Fibroblast of lung (primary cell): ENCODE measurements at places on chromosomes 13 and 19.

DNA sequence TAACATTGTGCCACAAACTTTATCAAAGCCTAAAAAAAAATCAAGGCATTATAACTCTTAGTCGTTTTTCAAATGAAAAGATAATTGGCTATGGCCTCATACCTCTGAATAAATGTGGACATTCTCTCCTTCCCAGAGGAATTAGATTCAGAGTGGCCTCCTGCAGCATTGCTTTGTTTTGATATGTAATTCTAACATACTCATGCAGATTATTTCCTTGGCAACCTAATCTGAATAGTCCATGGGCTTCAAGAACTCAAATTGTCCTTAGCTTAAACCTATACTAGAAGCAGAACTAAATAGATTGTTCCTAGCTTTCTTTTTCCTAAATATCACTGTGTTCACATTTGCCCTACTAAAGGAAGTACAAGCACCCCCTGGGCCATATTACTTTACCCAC is 1146.9 kb downstream of the OLFM4 start:
- no peak for DNase-seq

DNA sequence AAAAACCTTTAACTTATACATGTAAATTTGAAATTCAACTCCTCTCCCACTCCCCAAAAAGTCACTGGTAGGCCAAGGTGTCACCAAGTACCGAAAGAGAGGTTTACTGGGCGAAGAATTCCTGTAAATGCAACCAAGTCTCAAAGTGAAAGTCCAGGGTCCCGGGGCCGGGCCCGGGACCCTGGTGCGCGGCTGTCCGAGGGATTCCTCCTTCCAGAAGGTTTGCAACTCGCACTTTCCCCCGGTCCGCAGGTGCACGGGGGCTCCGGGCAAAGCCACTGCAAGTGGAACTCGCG is 1.1 kb downstream of the STK24 start:
- DNase-seq = no peak

- no peak for DNase-seq
These were observed 423.7 kb upstream of the TSHZ3 start for GRCh38 chr19:31772915-31773314.

DNA sequence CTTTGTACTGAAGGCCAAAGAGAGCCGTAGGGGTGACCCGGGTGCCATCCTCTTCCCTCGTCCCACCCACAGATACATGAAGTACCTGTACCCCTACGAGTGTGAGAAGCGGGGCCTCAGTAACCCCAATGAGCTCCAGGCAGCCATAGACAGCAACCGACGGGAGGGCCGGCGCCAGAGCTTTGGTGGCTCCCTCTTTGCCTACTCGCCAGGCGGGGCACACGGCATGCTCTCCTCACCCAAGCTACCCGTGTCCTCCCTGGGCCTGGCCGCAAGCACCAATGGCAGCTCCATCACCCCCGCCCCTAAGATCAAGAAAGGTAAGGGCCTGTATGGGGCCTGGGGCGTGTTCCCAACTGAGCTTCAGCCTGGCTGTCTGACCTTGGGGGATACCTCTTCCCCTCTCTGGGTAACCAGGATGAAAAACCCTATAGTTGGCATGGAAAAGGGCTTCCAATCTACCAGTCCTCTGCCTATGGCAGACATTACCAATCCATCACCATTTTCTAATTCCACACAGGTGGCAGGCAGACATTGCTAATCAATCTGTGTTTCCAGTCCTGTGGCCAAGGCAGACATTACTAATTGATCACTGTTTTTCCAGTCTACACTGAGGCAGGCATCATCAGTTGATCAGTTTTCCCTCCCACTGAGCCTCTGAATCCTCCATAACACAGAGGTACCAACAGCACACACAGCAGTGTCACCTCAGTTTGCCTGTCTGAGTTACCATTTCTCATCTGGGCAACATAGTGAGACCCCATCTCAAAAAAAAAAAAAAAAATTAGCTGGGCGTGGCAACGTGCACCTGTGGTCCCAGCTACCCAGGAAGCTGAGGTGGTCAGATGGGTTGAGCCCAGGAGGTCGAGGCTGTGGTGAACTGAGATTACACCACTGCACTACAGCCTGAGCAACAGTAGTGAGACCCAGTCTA is 19.1 kb upstream of the WDR18 start:
- DNase-seq = peak; percentile 38

DNA sequence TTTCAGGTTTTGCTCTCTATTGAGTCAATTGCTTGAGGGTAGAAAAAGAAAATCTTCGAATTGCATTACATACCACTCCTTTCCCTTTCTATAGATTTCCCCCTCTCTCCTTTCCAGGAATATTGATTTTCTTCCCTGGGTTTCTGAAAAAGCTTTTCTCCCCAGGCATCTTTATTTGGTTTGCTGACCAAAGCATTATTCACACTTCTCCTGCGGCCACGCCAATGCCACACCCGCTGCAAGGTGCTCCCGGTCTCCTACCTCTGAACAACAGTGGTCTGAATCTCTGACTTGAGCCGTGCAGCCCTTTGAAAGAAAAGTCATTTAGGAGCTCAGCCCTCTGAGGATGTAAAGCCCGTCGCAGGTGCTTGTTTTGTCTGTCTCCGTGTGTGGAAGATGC is 350.9 kb upstream of the TMTC4 start:
- no peak for DNase-seq

GRCh38 chr13:25616674-25617073 is 244.9 kb downstream of the ATP8A2 start:
- DNase-seq = no peak

- no peak for DNase-seq
These were observed 800 bp downstream of the ELL start for GRCh38 chr19:18520848-18521691.

DNA sequence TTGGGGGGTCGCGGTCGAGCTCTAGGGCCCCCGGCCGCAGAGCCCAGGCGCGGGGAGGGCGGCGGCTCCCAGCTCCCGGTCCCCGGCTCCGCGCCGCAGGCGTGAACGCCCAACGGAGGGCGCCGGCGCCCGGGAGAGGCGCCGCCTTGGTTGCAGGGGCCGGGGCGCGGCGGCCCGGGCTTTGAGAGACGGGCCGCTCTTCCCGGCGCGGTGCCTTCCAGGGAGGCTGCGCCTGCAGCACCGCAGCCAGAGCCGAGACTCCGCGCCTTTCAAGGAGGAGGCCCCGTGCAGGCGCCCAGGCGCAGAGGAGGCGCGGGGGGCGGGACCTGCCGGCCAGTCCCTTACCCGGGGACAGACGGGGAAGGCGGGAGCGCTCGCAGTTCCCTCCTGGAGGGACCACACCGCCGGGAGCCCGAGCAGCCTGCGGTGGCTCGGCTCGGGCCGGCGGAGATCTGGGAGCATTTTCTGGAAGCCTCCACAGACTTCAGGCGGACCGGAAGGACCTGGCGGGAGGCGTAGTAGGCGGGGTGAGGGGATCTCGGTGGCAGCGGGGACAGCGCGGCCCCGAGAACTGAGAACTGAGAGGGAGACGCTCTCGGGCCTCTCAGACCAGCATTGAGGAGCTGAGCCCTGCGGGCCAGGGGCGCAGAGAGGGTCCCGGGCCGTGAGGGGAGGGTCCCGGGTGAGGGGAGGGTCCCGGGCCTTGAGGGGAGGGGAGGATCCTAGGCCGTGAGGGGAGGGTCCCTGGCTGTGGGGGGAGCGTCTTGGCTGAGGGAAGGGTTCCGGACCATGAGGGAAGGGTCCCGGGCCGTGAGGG is 25.5 kb upstream of the MCF2L start:
- DNase-seq = peak; percentile 23

GRCh38 chr19:7665076-7665475 is 3.8 kb upstream of the RETN start:
- no peak for DNase-seq

DNA sequence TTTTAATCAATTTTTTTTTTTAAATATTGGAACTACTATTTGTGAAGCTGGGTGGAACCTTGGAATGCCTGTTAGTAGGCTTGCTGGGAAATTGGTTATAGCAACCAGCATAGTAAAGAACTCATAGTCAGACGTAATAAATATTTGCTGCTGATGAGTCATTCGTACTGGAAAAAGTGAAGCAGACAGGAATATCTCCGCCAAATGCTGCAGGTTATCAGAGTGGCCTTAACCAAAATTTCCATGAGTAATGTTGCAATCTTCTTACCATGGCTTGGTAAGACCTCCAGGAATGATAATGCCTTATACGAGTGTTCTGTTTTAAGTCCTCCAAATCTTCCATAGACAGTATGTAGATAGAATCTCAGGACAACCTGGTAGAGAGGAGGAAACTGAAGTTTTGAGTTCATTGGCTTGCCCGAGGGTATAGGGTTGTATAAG is 34.2 kb downstream of the MBNL2 start:
- DNase-seq = peak; percentile 91

GRCh38 chr13:48575031-48575430 is 42.2 kb upstream of the RCBTB2 start:
- no peak for DNase-seq

- peak; percentile 100 for DNase-seq
These were observed 6.6 kb upstream of the BCL3 start for GRCh38 chr19:44741841-44742329.

GRCh38 chr19:33552928-33553279 is 31.3 kb upstream of the PEPD start:
- no peak for DNase-seq

DNA sequence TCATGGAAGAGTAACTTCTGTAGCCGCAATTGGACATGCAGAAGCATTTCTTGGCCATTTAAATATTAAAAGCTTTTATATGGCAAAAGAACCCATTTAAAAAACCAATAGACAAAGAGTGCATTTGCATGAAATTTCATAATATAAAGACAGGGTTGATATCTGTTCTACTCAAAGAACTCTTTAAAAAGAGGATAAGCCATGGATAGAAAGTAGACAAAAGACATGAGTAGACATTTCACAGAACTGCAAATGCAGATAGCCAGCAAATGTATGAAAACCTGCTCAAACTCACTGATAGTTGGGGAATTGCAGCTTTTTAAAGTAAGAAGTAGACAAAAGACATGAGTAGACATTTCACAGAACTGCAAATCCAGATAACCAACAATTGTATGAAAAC is 218.1 kb downstream of the SHISA2 start:
- DNase-seq = no peak

- DNase-seq = no peak
These were observed 11.8 kb downstream of the USPL1 start for GRCh38 chr13:30629527-30629926.

- no peak for DNase-seq
These were observed 65.3 kb downstream of the DCT start for GRCh38 chr13:94414141-94414540.

DNA sequence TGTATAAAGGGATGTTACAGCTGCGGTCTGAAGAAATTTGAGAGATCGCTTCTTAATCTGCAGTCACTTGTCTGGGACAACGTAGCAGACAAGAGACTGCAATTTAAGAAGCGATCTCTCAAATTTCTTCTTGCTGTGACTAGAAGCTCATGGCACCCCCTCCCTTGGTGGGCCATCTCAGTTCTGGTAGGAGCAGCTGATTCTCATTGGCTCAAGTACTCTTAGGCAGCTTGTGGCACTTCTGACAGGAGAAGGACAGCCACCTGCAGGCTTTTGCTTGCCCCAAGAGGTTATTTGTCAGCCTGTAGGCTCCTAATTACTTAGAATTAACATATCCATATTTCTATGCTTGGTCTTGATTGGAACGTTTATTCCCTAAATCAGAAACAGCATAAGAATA is 503.0 kb downstream of the DCT start:
- DNase-seq = no peak

DNA sequence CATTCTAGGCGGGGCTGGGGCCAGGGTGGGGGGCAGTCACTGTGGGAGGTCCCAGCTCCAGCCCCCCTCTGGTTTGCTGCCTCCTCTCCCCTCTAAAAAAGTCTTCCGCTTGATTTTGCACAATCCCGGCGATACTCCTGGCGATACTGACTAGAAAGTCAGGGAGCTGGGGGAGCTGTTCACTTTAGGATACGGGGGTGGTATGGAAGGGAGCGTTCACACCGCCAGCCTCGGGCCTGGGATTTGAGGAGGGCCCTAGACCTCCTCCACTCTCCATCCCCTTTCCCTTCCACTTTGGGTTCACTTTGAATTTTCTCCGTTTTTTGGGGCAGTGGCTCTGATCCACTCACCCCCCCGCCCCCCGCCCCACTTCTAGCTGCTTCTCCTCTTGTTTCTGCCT is 35.0 kb downstream of the KEAP1 start:
- no peak for DNase-seq

DNA sequence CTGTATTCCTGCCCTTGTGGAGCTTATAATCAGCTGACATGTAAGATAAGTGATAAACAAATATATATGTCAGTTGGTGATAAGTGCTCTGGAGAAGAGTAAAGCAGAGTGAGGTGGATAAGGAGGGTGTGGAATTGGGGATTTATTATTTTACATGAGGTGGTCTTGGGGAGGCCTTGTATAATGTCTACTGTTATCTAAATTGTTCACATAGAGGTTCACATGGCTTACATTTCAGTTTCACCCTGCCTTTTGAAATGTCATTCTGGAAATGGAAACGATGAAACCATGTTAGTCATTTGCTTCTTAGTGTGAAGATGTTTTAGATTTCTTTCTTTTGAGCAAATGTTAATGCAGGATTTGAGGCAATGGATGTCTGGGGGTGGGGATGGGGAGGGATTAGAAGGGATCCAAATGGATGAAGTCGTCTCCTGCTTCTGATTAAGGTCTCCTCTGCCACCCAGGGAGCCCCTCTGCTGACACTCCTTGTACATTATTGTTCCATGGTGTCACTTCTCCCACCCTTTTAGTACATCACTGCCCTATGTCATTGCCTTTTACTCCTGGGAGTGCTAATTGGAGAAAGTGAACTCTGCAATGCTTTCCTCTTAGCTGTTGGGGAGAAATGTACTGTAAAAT is 14.0 kb downstream of the B3GLCT start:
- no peak for DNase-seq

DNA sequence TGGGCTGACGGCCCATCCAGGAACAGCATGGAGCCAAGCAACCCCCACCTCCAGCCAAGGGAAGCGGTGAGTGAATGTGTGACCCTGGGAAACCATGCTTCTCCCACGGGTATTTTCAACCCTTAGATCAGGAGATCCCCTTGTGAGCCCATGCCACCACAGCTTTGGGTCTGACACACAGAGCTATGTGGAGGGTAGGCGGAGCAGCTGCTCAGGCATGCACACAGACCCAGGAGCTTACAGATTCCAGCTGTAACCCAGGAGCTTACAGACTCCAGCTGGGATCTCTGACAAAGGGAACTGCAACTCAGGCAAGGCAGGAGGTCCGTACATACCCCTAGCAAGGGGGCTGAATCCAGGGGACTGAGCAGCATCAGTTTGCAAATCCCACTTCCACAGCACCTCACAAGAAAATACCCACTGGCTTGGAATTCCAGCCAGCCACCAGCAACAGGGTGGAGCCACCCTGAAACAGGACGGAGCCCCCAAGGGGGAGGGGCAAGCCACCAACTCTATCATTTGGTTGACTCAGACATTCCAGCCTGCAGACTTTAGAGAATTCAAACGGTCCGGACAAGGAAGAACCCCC is 40.8 kb upstream of the RFXAP start:
- DNase-seq = peak; percentile 97

DNA sequence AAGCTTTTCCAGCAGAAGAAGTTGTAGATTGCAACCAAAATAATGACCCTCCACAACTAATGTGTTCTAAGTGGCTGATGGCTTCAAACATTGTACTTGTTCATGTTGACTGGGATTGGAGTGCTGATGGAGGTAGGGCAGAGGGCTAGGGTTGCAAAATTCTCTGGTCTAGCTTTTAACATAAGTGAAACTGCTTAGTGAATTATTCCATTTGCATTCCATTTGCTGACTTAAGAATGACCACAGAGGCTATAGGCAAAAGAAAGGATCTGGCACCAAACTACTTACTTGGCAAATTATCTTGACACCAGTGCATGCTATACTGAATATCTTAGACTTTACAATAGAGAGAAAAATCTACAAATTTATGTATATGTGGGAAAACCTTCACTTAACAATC is 287.0 kb downstream of the FGF9 start:
- DNase-seq = peak; percentile 28
